Psoas muscle (tissue), 8 donors: ENCODE measurements at places on chromosomes 2 and 18. TPM values are rescaled to one million over a fixed set of nuclear protein-coding genes. Genes with fewer than 3 reads are reported as not detected.

The MLPH gene
- total RNA-seq, result 3.9 TPM

The MYOM1 gene
- total RNA-seq, result 388 TPM

The ALLC gene
- total RNA-seq, result not detected

The SIX3 gene
- not detected for total RNA-seq

The G6PC2 gene
- not detected for total RNA-seq

The KCNF1 gene
- not detected for total RNA-seq

DNA sequence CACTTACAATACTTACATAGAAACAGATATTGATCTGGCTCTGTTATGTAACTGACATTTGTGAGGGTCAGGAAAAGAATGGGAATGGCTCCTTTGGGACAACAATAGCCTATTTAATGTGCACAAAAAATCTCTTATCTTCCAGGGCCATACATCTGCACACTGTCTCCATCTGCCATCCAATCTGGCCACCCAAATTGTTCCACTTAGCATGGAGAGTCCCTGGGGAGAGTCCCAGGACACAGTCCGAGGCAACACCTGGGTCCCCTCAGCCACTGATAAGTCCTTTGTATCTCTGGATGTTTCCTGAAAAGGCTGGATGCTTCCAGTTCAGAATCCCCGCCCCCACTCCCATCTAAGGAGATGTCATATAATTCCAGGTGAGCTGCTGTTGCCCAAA is 274.2 kb upstream of the NCKAP5 start:
- no peak for DNase-seq

DNA sequence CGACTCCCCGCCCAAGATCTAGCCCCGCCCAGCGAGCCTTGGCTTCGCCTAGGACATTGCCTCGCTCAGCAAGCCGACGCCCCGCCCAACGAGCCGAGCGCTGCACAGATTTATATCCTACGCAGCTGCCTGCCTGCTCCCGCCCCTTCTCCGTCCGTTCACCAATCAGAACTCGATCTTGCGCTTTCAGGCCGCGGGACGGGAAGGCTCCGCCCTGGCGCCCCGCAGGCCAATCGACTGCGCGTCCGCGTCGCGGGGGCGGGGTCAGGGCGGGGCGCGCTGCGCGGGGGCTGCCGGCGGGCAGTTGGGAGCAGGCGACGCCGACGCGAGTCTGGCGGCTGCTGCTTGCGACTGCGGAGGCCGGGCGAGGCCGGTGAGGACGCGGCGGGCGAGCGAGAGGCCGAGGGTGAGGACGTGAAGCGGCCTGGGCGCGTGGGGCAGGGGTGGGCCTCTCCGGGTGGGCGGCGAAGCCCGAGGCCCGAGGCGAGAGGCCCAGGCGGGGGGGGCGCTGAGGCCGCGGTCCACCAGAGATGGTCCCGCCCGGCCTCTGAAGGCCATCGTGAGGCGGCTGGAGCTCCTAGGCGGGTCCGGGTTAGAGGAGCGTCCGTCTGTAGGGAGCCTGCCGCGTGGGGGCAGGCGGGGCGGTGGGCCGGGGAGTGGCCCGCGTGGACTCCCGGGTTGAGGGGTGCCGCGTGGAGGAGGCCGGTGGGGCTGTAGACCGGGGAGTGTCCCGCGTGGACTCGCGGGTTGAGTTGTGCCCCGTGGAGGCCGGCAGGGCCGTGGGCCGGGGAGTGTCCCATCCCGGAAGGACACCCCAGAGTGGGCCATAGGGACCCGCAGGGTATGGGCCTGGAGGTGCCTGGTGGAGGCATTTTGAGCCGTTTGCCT is at the start of gene FARP2:
FARP2 (plus strand) TSS at position 303 of the 888 bp plus-strand sequence. CDS start 16,823 bp downstream, outside the sequence.
- peak; percentile 99 for DNase-seq

DNA sequence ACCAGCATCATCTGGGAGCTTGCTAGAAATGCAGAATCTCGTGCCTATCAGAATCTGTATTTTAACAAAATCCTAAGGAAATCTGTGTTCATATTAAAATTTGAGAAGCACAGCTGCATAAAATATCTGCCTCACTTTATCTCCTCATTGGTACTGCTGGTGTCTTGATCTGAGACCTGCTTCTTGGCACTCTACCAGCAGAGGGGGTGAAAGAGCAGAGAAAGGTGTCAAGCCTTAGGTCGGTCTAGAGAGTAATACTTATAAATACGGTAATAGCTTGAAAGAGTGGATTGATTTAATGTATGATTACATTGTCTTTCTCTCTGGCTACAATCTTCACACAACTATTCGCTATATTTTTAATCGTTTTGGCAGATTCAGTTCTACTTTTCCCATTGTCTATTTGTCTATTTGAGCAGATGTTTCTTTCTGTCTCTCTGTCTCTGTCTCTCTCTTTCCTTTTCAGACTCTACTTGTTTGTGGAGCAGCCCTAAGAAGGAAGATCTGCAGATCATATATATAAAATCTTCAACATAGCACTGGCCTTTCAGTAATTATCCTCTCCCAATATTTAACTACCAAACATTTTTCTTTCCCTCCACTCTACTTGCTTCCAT is 1.7 kb upstream of the GCG start:
- no peak for DNase-seq

DNA sequence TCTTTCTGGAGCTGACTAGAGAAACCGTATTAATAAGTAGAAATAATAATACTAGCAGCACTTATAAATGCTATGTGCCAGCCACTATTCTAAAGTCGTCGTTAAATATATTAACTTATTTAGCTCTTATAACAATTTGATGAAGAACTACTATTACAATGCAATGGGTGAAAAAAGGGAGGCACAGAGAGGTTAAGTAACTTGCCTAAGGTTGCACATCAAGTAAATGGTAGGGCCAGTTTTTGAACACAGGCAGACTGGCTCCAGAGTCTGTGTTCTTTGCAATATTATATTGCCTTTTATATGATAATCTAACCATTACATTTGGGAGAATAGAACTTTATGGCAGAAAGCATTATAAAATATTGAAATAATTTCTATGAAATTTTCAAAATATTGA is 17.6 kb downstream of the INPP1 start:
- DNase-seq, result no peak

- DNase-seq, result no peak
These were observed 36.1 kb downstream of the MROH2A start for GRCh38 chr2:233814056-233814835.

- no peak for DNase-seq
These were observed 149.7 kb downstream of the LDLRAD4 start for GRCh38 chr18:13368080-13368813.

GRCh38 chr2:3703757-3704355 is 481 bp downstream of the DCDC2C start:
- DNase-seq, result no peak

DNA sequence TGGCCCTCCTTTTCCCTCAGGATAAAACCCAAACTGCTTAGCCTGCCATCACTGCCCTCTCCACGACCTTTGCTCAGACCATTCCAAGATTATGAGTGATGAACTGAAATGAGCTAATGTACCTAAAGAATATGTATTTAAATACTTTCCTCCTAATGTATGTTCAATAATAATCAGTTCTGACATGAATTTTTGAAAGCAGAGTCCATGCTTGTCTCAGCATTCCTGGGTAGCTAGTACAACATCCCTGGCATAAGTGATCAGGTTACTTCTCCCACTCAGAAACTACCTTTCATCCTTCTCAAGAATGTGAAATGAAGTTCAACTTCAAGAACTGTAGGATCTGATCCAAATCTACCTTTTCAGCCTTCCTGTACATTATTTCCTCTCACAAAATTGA is 103.6 kb downstream of the UNC80 start:
- DNase-seq, result no peak

GRCh38 chr18:48417985-48418384 is 8.8 kb upstream of the ZBTB7C start:
- DNase-seq, result no peak

GRCh38 chr2:26352892-26353291 is 6.3 kb upstream of the ADGRF3 start:
- no peak for DNase-seq

DNA sequence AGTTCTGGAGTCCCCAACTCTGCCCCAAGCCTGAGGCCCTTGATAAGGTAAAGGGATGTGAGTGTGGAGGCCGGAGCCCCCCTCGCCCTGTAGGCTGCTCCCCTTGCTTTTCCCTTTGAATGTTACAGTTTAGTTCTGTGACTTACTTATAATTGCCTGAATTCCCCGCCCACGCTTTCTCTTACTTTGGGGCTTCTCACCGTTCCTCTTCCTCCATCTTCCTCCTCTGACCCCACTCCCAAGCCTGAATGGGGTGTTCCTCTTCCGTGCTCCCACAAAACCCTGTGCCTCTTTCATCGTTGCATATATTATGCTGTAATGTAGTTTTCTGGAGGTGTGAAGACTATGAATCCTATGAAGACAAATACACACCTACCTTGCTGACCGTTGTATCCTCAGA is 15.0 kb upstream of the IL1RN start:
- no peak for DNase-seq

- DNase-seq, result no peak
These were observed 381.6 kb upstream of the ID2 start for GRCh38 chr2:8300216-8300615.

- DNase-seq, result no peak
These were observed 11.2 kb downstream of the NABP1 start for GRCh38 chr2:191688934-191689695.

DNA sequence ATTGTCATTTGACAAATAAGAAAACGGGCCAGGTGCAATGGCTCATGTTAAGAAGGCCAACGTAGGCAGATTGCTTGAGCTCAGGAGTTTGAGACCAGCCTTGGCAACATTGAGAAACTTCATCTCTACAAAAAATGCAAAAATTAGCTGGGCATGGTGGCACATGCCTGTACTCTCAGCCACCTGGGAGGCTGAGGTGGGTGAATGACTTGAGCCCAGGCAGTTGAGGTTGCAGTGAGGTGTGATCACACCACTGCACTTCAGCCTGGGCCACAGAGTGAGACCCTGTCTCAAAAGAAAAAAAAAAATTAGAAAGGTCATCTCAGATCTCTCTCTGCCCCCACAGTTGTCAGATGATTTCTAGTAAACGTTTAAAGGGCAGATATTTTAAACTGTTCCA is 4.4 kb downstream of the SESTD1 start:
- no peak for DNase-seq

- DNase-seq, result no peak
These were observed 111.3 kb downstream of the WDSUB1 start for GRCh38 chr2:159175182-159175581.

DNA sequence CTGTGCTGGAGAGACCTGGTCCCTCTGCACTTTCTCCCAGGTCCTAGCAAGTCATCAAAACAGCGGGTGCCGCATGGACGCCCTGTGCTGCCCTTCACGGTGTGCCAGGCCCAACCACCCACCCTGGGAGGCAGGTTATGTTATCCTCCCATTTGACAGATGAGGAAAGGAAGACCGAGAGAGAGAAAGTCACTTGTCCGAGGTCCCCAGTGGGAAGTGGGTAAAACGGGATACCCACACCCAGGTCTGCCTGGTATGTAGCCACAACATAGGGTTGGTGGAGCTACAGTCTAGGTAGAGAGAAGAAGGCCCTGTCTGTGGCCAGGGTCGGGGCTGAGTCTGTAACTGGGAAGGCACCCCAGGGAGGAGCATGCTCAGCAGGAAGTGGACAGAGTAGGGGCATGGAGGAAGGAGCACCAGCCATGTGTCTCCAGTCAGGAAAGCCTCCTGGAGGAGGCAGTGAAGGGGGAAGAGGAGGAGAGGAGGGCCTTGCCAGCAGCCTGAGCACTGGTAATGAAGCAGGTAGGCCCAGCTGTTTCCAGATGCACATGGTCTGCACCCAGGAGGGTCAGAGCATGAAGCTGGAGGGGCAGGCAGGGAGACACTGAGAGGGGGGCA is 98.4 kb downstream of the ZFP36L2 start:
- DNase-seq, result no peak

GRCh38 chr2:61853086-61853846 is 594 bp downstream of the FAM161A start:
- no peak for DNase-seq

GRCh38 chr18:23207994-23208393 is 72.7 kb downstream of the CABLES1 start:
- DNase-seq, result no peak

DNA sequence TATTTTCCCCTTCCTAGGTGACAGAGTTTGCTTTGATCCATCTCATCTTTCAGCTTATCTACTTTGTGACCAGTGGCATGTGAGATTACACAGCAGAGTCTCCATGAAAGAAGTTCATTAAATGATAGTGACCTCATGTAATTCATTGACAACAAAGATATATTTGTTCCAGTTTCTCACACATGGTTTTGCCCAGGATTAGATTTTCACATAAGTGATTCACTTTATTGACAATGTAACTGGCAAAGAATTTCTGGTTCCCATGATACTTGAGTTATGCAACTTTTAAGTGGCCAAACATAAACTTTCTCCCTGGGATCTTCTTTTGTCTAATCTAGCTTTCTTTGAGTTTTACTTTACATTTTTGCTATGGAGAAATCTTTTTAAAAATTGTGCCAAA is 50.0 kb downstream of the MC4R start:
- no peak for DNase-seq

DNA sequence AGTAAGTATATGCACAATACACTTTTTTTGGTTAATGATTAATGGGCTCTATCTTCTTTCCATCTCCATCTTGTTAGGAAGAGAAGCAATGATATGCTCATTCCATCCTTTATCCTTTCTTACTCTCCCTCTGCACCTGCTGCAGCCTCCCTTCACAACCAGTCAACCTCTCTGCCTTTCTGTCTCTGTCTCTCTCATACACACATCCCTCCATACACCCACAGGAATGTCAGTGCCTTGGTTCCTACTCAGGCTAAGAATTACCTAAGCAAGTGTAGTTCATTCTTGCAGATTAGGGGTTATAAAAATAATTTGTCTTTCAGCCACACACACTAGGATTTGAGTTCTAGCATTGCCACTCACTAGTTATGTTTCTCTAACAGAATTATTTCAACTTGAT is 45.6 kb downstream of the MAP2 start:
- DNase-seq, result no peak

- DNase-seq, result no peak
These were observed 150.1 kb downstream of the UXS1 start for GRCh38 chr2:106044021-106044420.

DNA sequence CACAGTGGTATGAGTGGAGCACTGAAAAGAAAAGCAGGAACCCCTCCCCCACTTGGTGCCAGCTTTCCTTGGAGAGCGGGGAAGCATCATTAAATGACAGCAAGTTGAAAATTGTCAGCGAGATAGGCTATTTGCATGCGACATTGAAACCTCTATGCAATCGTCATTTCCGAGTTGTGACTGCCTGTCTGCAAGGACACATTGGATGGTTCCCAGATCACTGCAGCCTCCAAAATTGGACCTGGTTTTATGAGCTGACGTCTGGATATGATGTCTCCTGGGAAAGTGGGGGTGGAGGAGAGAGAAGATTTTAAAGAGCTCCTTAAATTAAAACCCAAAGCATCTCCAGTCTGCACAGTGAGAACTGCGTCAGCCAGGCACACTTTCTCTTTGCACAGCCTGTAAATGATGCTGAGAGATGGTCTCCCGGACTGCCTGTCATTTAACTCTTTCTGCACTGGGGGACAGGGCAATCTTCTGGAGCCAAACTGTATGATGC is 57.8 kb upstream of the KIF5C start:
- DNase-seq, result no peak

- no peak for DNase-seq
These were observed 10.7 kb downstream of the DBI start for GRCh38 chr2:119377294-119377992.
